Stimulated activated naive CD4-positive, alpha-beta T cell (primary cell): ENCODE measurements at places on chromosomes 2 and 18.
A peak's percentile ranks its signal among the peaks of the same experiment; 100 is the strongest.

GRCh38 chr2:230821261-230821990, 43.3 kb upstream of the ITM2C start:
- DNase-seq: no peak

GRCh38 chr2:31874071-31874470, 136.7 kb downstream of the MEMO1 start:
- no peak for DNase-seq

DNA sequence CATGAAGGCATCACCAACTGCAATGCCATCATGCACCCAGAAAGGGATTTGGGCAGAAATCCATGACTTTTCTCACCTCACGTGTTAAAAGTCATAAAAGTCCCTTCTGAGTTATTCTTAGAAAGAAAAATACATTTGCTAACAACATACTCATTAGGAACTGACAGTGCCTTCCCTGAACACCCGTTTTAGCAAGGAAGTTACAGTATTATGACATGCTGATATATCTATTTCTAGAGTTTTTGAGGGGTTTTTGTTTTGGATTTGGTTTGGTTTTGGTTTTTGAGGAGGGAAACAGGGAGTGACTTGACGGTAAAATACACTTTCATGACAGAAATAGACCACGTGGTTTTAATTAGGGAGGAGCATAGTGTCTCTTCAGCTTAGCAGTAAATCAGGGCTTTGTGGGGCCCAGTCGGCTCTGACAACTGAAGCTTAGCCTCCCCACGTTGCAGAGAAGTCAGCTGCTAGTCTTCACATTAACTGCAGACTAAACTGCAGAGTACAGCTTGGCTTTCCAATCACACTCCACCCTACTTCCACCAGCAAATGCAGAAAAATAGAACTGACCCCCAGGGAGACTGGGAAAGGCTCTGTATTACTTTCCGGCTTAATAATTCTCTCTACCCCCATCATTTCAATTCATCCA, 141.4 kb downstream of the FAM124B start:
- DNase-seq: no peak

DNA sequence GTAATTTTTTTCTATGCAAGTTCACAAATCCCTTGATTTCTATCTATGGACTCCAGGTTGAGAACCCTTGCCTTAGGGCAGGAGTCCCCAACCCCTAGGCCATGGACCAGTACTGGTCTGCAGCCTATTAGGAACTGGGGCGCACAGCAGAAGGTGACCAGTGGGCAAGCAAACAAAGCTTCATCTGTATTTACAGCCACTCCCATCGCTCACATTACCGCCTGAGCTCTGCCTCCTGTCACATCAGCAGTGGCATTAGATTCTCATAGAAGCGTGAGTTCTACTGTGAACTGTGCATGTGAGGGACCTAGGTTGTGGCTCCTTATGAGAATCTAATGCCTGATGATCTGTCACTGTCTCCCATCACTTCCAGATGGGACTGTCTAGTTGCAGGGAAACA, 70.2 kb upstream of the SMAD2 start:
- DNase-seq: no peak

- no peak for DNase-seq
Measured at GRCh38 chr2:144146076-144146475, 373.8 kb downstream of the ZEB2 start.

DNA sequence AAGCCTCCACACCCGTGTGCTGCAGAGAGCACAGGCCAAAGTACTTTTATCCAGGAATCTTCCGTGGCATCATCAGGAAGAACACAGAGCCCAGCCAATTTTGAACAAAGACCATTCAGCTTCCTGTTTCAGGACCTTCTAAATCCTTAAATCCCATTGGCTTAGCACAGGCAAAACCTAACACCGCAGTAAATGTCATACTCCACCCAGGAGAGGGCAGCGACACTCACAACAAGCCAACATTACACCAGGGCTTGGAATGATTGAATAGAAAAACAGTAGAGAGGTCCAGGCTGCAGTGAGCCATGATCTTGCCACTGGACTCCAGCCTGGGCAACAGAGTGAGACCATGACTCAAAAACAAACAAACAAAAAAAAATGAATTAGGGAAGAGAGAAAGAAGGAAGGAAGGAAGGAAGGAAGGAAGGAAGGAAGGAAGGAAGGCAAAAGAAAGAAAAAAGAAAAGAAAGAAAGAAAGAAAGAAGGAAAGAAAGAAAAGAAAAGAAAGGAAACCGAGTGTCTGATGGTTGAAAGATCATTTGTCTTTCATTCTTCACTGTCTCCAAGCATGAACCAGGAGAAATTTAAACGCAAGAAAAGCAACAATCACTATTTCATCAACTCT, 144.6 kb upstream of the SATB2 start:
- no peak for DNase-seq

DNA sequence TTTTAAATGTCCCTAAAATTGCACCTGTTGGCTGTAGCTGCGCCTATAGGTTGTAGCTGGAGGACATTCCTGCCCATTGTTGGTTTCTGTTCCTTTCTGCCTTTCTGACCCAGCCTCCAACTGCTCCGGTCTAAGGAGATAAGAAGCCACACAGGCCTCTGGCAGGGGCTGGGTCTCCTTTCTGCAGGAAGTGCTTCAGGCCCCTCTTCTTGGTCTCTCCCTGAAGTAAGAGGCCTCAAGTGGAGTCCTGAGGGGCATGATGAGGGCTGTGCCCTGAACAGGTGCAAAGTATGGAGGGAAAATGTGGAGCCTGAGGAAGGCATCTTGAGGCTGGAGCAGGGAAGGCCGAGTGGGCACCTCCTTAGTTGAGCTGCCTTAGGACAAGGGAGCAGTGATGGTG, 10.4 kb upstream of the SFTPB start:
- no peak for DNase-seq

DNA sequence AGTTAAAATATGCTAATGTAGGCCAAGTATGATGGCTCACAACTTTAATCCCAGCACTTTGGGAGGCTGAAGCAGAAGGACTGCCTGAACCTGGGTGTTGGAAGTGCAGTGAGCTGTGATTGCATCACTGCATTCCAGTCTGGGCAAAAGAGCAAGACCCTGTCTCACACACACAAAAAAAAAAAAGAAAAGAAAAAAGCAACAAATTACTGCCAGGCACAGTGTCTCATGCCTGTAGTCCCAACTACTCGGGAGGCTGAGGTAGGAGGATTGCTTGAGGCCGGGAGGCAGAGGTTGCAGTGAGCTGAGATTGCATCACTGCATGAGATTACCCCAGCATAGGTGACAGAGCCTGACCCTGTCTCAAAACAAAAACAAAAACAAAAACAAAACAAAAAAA, 110.6 kb downstream of the PRELID3A start:
- DNase-seq: no peak

- DNase-seq: no peak
Measured at GRCh38 chr2:96655526-96655925, 13.0 kb downstream of the FER1L5 start.

DNA sequence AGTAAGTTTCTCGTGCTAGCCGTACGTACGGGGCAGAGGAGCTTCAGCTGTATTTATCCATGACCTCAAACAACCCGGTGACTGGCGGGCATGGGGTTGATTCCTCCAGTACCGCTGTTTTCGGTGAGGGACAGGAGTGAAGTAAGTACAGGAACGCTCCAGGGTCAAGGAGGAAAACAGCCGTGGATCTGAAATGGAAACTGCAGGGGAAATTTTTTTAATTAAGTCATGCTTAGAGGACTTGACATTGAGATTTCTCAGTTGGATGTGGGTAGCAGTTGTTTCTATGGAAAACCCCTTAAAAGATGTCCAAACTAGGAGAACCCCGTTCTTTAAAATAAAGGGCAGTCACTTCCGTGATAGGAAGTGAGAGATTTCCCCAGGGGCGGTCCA, 1.2 kb downstream of the RAB12 start:
- no peak for DNase-seq

DNA sequence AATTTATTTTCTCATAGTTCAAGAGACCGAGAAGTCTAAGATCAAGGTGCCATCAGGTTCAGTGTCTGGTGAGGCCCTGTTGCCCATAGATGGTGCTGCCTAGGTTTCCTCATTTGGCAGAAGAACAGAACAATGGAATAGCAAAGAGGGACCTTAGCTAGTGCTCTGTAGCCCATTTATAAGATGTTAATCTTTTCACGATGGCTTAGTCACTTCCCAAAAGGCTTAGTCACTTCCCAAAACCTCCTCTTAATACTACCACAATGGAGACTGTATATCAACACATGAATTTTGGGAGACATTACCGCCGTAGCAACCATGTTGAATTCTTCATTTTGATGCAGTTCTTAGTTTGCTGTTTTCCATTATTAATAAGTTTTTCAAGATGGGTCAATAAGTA, 246.3 kb upstream of the NRP2 start:
- no peak for DNase-seq

DNA sequence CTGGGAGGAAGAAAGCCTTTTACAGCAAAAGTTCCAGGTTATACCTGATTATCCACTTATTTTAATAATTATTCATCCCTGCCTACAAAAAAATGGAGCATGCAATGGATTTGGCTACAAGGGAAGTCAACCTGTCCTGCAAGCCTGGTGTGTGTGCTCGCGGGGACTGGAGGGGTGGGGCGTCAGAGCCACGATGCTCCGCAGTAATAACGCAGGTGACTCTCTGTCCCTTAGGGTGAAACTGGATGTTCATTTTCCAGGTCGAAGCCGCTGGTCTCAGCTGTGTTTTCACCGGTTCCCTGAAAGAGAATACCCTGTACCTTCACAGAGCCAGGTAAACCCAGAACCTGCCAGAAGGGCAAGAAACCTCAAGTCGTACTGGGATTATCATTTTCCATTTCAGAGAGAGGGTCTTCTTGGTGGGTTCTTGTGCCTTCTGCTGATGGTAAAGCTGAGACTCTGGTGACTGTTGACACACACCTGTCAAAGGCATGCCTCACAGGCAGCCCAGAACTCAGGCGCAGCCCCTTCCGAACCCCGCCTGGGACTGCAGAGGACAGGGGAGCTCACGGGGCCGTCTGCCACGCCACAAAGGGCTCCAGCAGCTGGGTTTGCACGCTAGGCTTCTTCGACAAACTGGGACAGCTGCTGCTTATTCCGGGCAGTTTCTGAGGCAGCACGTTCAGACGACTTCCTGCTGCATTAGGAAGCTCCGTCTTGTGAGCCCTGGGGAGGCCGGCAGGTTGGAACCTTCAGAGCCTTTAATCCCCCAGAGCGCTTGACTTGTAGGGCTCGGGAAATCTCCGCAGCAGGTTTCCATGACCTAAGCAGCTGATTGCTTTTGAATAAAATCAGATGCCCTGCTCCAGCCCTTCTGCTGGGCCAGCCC, 58.6 kb downstream of the KCNG2 start:
- DNase-seq: peak; percentile 5

DNA sequence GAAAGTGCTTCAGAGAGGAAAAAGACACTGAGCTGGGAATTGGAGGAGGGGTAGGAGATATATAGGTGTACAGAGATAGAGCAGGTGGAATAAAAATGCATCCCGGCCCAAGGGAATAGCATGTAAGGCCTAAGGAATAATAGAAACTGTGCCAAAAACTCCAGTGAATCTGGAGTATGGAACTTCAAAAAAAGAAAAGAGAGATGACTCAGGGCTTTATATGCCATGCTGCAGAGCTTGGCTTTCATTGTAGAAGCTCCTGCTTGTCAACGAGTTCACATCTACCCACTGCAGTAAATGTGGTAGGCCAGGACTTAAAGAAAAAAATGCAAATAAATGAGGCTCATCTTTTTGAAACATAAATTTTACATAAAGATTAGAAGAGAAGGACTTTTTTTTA, 131.8 kb downstream of the MREG start:
- no peak for DNase-seq

- no peak for DNase-seq
Measured at GRCh38 chr2:147098940-147099339, 745.9 kb upstream of the ACVR2A start.

DNA sequence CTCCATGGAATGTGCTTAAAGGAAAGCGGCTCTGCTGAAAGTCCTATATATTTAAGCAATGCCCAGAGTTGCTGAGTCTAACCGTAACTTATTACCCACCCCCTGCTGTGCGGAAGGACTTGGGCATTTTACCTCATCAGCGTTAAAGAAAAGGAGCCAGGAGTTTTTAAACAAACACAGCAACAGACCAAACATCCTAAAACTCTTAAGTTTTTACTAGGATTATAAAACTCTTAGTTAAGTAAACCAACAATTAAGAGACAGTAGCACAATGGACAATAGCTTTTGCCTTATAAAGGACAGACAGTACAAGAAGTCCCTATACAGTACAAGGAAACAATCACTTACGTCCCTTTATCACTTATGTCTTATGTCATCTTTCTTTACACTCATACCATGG, 90.2 kb downstream of the ZNF521 start:
- no peak for DNase-seq

DNA sequence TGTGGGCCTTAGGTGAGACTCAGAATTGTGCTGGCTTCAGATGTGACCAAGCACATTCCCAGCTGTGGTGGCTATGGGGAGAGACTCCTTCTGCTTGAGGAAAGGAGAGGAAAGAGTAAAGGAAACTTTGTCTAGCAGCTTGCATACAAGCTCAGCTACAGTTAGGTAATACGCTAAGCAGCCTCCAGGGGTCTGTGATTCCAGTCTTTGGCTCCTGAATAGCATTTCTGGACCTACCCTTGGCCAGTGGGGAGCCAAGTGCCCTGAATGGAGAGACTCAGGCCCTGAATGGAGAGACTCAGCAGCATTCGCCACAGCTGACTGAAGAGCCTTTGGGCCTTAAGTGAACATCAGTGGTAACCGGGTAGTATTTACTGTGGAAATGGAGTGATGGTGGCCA, 227.4 kb upstream of the CDH7 start:
- DNase-seq: no peak

DNA sequence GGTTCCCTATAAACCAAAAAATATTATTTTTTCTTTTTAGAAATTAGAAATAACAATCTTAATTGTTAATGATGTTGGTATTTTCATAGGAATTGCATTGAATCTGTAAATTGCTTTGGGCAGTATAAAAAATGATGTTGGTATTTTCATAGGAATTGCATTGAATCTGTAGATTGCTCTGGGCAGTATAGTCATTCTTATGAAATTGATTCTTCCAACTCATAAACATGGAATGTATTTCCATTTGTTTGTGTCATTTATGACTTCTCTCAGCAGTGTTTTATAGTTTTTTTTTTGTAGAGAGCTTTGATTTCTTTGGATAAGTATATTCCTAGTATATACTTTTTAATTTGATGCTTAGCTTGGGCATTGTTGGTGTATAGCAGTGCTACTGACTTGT, 82.0 kb upstream of the NT5C1B start:
- DNase-seq: no peak

GRCh38 chr2:122866095-122866494, 1110.6 kb downstream of the TSN start:
- DNase-seq: no peak

GRCh38 chr2:10124538-10125045, 2.1 kb downstream of the RRM2 start:
- peak; percentile 59 for DNase-seq

GRCh38 chr2:88770016-88770415, 78.5 kb downstream of the RPIA start:
- no peak for DNase-seq

- DNase-seq: no peak
Measured at GRCh38 chr2:240731178-240731545, 39.5 kb downstream of the AQP12A start.
